ENCODE measurements at places on chromosomes 1 and 21.
A peak's percentile ranks its signal among the peaks of the same experiment; 100 is the strongest.

GRCh38 chr21:33355355-33355754 is 30.6 kb downstream of the IFNAR1 start:
- no peak for DNase-seq

DNA sequence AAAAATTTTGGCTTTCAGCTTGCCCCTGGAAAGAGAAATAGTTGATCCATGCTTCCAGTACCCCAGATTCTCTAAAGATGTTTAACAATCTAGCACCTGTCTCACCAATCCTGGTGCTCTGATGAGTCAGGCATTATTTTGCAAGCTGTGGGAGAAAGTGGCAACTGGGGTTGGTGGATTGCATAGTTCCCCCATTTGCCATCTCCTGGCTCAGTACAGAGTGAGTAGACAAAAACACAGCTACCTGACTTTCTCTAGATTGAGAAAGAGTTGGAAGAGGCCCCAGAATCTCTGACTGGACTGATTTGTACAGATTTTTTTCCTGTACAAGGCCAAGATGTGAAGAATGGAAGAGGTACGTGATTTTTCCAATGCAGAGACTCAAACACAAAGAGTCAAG is 75.1 kb upstream of the NEGR1 start:
- DNase-seq, result no peak

DNA sequence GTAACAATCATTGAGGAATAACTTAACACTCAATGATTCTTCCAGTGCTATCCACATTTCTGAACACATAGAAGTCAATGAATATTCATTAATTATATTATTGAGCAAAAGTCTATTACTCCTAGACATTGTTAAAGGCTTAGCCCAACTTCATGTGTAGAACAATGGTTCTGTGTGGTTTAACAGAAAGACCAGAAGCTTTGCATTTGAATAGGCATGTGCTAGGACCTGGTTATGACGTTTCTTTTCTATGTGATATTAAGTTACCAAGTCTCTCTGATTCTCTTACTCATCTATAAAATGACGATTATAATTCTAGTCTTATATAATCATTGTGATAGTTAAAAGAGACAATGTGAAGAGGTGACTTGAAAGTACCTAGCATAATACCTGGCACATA is 5.2 kb downstream of the NTMT2 start:
- no peak for DNase-seq

GRCh38 chr1:150789396-150789795 is 18.7 kb downstream of the CTSK start:
- no peak for DNase-seq

DNA sequence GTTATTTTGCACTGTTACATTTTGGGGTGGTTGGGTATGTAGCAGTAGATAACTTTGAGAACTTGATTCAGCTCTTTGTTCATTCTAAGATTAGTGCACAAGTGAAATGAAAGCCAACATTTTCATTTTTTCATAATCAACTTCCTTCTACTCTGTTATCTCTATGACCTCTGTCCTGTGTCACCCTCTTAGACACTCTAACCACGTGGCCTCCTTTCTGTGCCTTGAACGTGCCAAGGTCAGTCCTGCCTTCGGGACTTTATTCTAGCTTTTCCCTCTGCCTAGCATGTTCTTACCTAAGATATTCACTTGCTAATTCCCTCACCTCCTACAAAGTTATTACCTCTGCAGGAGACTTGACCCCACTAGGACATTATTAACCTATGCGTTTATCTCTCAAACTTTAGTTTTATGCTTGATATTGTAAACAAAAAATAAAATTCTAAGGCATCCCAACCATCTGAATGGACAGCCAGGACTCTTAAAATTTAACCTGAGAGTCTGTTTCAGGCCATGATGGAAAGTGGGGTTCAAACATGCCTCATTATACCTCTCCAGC is 19.2 kb upstream of the EDEM3 start:
- no peak for DNase-seq

- DNase-seq, result no peak
Measured at GRCh38 chr1:155776414-155776813, 80.6 kb downstream of the GON4L start.

DNA sequence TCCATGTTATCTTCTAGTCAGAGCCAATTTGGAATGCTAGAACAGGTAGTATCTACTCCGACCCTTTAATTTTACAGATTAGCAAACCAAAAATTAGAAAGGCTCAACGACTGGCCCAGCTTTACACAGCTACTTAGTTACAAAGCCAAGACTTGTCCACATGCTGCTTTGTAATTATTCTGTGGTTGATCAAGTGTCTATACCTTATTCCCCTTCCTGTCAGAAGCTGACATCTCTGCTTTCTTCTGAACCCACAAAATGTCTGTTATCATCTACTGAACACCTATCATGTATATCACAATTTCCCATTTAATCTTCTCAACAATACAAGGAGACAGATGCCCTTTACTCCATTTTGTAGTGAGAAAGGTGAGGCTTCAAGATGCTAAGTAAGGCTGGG is 15.6 kb downstream of the TGFBR3 start:
- DNase-seq, result no peak

- DNase-seq, result no peak
Measured at GRCh38 chr1:224357626-224358124, 996 bp downstream of the CNIH4 start.

- DNase-seq, result no peak
Measured at GRCh38 chr21:45533846-45534635, 8.2 kb downstream of the SLC19A1 start.

- no peak for DNase-seq
Measured at GRCh38 chr1:203556047-203556851, 62.3 kb downstream of the OPTC start.

DNA sequence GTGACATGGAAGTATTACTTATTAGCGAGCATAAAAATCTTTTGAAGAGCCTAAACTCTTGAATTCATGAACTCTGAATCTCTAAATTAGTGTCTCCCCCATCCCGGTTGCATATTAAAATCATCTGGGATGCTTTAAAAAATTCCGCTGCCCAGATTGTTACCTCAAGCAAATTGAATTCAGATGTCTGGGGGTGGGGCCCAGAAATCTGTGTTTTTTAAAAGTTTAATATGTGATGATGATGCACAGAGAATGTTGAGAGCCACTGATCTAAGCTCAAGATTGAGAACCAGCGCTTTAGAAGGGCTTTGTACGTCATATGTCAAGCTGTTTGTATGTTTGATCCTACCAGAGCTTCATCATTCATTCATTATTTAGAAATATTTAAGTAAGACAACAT is 446.8 kb downstream of the NUF2 start:
- no peak for DNase-seq

DNA sequence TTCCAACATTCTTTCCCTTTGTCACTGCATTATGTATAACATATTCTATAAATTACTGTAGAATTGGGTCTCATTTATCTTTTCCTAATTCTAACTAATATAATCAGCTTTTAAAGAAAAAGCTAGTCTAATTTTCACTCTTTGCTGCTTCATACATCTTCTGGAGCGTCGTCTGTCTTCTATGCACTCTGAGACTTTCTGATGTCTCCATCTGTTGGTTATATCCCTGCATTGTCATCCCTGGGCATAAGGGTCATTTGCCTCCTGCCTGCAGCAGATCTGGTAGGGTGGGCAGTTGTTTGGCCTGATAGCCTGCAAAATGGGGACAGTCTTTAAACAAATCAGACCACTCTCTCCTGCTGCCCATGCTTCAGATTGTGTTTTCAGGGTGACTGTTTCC is 40.8 kb upstream of the DYNLT5 start:
- DNase-seq, result no peak

- DNase-seq, result no peak
Measured at GRCh38 chr1:198667807-198668206, 29.0 kb downstream of the PTPRC start.

DNA sequence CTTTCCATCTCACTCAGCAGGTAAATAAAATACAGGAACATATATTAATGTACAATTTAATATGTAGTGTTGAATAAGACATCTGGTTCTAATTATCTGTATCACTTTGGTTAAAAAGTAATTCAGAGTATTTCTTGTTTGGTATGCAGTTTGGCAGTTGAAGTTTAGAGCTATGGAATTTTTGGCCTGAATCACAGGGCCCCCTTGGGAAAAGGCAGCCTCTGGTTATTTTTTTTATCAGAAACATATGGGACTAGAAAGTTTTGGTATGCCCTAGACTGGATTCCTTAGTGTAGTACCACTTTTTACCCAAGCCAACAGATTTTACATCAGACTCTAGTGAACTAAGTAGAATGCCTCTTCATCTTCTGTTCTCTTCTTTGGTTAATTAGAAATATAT is 26.4 kb downstream of the CNST start:
- no peak for DNase-seq

DNA sequence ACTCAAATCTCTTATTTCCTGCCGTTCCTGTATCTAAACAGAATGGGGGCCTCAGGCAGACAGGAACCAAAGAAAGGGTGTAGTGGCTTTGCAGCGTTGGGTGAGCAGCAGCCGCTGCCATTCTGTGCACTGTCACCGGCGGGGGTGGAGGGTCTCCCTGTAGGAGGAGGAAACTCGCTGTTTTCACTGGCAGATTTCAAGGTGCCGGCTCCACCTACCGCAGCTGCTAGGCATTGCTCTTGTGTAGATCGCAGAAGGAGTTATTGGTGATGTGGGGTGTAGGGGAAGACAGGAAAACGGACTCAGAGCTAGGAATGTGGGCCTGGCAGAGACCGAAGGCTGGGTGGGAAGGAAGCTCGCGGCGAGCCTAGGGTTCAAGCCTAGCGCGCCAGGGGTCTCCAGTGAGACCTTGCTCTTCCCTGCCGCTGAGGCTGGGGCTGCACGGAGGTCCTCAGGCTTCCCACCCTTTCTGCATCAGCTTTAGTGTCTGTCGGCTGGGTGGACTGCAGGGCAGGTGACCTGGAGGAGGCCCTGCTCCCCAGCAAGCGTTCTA is 20.8 kb downstream of the ATP5PO start:
- peak; percentile 19 for DNase-seq

- DNase-seq, result no peak
Measured at GRCh38 chr1:48889615-48890014, 112.9 kb upstream of the BEND5 start.

DNA sequence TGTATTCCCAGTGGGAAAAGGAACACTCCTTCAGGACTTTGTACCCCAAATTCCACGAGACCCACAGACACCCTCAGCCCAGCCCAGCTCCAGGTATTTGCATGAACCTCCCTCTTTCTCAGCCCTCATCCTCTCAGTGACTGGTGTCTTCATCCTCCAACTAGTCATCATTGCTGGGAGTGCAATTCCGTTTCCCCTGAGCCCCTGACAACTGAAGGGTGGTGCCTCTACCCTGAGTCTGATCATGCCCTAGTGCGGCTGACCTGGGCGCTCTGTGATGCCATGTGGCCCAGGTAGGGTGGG is 3.8 kb upstream of the ZNF692 start:
- DNase-seq, result no peak

DNA sequence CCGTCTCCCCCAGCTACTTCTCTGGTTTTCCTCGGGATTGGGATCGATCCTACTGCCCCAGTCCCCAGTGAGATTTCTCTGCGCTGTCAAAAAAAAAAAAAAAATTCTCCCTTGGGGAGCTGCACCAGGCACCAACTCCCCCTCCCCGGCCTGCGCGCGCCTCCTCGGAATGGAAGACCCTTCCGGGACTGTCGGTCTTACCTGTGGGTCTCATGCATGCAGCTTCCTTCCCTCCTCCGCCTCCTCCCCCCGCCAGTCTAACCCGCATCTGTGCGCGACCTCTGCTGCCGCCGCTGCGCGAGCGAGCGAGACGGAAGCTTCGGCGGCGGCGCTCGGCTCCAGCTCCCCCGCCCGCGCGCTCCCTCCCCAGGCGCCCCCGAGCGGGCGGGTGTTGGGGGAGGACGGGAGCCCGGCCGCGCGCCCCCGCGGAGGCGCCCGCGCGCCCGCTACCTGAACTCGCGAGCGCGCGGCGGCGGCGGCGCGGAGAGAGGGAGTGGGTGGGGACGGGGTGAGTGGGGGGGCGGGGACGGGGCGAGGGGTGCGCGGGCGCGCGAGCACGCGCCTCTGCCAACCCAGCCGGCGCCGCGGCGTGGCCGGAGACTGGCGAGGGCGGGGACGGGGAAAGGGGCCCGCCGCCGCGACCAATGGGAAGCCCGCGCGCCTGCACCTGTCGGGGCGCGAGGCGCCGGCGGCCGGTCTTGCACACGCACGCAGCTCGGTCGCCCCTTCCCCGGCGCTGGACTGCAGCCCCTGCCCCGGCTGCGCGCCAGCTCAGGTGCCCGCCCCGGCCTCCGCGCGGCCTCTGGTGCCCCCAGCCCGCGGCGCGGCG is at the start of gene SUSD4:
Gene SUSD4, minus strand, starts transcription at position 321 of the 829 bp plus-strand sequence. CDS start 751 bp downstream, outside the sequence.
- peak; percentile 67 for DNase-seq

DNA sequence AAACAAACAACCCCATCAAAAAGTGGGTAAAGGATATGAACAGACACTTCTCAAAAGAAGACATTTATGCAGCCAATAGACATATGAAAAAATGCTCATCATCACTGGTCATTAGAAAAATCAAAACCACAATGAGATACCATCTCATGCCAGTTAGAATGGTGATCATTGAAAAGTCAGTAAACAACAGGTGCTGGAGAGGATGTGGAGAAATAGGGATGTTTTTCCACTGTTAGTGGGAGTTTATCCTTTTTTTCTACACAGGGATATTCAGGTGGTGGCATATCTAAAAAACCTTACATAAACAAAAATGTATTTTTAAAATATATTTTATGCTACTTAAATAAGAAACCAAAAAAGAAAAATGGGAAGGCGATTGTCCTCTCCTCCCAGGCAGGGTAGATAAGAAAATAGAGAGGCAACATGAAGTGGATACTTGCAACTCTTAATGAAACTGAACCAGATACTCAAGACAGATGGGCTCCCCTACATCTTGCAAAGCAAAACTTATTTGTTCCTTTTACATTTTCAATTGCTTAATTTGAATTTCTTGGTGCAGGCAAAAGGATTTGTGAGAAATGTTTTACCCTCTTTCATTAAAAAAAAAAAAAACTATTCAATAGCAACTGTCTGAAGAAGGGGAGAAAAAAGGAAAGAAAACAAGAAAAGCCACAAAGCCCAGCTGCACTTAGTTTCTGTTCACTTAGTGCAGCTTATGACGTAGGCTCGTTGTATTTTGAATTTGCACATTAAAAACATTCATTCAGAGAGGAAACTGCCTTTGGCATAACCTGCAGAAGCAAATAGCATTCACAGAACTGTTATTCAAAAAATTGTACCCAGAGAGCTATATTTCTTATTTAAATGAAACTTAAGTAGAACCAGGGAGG is 36.9 kb upstream of the RGS1 start:
- no peak for DNase-seq

DNA sequence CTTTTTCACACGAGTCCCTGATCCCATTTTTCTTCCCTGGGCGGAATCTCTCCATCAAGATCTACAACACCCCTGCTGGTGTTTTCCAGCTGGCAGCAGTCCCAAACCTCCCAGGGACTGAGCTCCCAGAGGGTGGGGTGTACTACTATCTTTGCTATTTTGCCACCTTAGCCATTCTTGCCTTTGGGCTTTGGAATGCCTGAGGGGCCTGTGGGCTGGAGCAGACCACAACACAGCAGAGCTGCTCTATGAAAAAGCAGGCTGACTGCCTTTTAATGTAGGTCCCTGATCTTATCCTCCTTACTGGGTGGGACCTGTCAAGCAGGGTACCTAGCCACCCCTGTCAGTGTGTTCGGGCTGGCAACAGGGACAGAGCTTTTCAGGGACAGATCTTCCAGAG is 91.9 kb downstream of the KCNT2 start:
- no peak for DNase-seq

GRCh38 chr1:161195171-161195570 is 3.7 kb downstream of the ADAMTS4 start:
- DNase-seq, result no peak

GRCh38 chr1:228283043-228283371 is 75.2 kb downstream of the OBSCN start:
- DNase-seq, result no peak
